A549 (cell line): ENCODE measurements at places on chromosomes 4 and X.

DNA sequence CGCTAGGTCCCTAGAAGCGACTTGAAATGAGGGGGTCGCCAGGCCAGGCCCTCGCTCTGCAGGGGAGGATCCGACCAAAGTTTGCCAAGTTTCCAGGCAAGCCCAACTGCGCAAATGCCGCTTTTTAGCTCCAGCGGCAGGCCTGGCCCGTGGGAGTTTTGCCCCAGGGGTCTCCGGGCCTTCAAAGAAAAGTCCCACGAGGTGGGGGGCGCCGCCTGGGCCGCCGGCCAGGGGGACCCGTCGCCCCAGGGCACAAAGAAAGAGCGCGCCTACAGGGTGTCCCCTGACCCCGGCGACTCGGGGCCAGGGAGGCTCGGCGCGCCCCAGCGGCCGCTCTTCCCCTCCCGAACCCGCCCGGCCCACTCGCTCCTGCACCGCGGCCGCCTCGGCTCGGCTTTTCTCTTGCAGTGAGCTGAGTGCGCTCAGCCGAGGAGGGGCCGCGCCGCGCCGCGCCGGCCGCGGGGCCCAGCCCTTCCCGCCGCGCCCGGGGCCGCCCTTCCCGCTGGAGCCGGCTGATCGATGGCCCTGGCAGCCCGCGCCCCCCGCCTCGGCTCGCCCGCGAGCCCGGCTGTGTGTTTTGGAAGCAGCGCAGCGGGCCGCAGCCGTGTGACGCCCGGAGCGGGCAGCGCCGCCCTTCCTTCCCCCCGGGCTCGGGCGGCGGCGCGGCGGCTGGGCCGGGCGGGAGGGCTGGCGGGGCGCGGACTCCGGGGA, 754 bp upstream of the KLF3 start:
- peak; percentile 38 for DNase-seq

DNA sequence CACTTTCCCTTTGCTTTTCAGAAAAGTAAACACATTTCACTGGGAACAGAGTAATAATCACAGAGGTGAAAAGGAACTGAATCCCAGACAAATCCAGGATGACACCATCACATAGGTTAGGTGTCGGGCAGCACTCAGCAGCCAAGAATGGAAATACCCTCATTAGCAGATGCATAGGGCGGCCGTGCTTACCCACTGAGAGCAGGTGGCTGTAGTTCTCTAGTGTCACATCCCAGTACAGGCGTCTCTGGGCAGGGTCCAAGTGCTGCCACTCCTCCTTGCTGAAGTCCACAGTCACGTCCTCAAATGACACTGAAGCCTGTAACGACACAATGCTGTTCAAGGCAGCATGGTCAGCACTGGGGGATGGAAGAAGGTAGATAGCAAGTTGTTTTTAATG, 26.9 kb downstream of the ZNF41 start:
- no peak for DNase-seq

GRCh38 chrX:78555401-78555980, 103.6 kb downstream of the RTL3 start:
- DNase-seq, result no peak

DNA sequence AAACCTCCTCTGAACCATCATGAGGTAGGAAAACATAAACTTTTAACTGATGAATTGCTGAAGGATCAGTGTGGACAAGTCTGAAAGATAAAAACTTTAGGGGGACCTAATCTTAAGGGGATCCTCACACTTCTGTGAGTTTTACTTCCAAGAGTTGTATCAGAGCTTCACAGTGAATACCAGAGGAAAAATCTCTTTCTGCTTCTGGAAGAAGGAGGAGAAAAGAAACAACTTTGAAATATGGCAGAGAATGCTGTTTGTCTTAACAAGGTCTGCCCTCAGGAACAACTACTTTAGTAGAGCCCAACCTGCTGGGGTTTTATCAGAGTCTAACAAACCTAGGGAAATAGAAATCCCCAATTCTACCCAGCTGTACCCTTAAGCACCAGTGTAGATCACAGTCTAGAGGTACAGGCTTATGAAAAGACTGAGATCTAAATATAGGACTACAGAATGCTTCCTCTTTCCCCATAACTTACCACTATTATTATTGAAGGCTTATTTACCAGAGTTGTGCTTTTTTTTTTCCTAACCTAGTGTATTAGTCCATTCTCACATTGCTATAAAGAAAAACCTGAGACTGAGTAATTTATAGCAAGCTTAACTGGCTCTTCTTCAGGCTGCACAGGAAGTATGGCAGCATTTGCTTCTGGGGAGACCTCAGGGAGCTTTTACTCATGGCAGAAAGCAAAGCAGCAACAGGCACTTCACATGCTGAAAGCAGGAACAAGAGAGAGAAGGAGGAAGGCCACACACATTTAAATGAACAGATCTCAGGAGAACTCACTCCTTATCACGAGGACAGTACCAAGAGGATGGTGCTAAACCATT, 167.9 kb downstream of the CAMK2D start:
- no peak for DNase-seq

GRCh38 chrX:110133735-110134370, 130.9 kb downstream of the TMEM164 start:
- DNase-seq, result no peak

DNA sequence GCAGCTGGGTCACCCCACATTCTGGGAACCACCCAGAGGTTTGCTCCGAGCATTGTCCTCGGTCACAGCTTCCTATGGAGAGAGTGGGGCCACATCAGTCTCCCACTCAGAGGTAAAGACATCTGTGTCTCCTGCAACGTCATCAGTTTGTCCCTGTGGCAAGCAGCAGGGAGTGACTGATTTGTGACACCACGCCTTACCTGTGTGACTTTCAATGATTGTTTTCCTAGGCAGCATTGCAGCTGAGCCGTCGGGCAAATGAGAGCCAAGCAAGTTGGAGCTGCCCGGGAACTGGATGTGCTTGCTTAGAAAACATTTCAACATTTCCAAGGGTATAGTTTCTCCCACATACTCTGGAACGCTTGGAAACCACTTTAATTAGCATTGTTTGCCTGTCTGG, 29.7 kb upstream of the HELT start:
- no peak for DNase-seq

- no peak for DNase-seq
Observed at GRCh38 chr4:56796211-56796610, 25.3 kb downstream of the SPINK2 start.

DNA sequence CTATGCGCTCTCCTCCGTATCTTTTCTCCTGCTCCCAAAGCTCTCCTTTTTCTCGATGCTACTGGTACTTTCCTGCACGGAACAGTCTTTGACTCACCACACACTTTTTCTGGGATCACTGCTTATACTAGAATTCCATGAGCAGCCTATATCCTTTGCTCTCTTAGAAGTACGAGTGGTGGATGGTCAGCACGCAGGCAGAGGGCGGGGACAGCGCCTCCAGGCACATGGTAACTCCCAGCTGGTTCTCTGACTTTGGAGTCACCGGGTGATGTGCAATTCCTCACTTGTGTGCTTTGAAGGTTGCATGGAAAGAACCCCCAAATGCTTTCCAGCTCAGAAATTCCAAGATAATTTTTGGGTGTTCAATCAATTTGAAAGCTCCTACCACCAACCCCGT, 56.0 kb downstream of the STX18 start:
- DNase-seq, result no peak

DNA sequence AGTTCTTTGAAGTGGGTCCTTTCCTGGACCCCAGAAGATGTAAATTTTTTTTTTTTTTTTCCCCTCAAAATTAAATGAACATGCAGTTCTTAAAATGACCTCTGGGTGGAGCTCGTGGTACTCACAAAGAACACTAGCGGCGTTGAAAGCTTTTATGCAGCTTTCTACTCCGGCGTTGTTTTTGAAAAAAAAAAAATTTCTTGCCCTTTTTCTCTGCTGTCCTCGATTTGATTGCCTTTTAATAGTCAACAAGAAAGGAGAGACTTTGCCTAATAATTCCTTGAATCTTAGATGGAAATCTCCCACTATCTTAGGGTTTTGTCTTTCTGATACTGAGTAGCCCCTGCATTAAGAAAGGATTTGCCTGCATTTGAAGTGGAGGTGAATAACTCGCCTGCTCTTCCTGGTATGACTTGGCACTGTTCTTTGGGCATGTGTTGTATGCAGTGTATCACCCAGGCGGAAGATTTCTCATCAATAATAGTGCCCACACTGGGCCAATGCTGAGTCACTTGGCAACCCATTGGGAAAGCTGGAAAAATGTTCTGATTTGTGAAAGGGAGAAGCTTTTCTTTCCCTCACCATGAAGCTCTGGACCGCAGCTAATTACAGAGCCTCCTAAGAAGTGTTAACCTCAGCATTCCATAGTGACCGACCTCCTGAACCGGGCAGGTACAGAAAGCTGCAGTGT, 104.0 kb downstream of the PHEX start:
- DNase-seq, result peak; percentile 73

DNA sequence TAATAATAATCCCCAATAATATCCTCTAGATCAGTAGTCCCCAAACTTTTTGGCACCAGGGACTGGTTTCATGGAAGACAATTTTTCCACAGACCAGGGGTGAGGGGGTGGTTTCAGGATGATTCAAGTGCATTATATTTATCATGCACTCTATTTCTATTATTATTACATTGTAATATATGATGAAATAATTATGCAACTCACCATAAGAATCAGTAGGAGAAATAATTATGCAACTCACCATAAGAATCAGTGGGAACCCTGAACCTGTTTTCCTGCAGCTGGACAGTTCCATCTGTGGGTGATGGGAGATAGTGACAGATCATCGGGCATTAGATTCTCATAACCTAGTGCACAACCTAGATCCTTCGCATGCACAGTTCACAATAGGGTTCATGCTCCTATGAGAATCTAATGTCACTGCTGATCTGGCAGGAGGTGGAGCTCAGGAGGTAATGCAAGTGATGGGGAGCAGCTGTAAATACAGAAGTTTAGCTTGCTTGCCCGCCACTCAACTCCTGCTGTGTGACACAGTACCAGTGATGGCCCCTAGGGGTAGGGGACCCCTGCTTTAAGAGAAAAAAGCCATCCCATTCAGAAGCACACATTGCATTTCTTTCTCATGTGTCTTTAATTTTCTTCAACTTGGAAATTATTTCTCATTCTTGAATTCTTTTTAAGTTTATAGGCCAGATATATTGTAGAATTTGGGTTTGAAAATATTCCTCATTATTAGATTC, 16.0 kb upstream of the SH3RF1 start:
- no peak for DNase-seq

DNA sequence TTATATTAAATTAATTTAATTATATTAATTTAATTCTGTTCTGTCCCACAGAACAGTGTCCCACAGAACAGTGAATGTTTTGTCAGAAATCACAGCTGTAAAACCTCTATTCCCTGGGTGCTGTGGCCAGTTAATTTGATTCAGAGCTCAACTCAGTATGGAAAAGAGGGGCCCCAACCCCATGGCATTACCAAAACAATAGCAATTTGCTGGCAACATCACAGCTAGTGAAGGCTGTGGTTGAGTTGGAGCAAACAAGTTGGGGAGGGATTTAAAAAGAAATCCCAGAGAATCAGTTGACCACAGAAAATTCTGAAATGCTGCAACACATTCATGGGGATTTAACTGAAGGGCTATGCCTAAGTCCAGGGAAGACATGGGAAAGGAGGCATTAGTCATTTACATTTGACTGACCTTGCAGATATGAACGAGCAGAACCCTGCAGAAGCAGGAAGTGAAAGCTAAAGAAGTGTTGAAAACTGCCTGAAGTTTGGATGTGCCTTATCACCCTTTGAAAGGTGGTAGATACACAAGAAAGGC, 30.1 kb downstream of the PDHA2 start:
- no peak for DNase-seq

GRCh38 chr4:71609167-71609566, 174.7 kb downstream of the GC start:
- DNase-seq, result no peak

DNA sequence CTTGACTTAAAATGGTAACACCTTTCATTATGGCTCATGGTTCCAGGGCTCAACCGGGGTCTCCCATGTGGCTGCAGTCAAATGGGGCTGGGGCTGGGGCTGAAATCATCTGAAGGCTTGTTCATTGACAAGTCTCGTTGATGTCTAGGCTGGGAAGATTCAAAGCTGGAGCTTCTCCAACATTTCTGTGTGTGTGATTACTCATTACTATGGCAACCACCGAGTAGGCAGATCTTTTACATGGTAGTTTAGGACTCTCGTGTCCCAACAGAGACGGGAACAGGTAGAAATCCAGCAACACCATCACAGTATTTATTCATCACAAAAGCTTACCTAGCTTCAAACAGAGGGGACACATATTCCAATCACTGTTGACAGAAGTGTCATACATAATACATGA, 7.8 kb downstream of the YTHDC1 start:
- DNase-seq, result peak; percentile 8

DNA sequence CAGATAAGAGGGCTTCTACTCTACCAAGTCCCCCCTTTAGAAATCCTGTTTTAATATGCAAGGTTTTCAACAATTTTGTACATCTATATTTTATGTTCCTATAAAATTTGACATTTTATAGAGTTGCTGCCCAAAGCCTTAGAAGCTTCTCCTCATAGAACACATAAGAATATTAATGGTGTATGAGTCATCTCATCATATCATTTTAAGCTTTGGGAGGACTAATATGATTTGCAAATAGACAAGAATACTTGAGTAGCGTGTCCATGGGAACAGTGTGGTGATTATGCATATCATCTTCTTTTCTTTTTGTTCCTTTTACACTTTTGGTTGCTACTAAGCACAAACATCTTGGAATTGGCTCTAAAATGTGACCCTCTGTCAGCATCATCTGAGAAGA, 56.7 kb upstream of the HUWE1 start:
- no peak for DNase-seq

- peak; percentile 79 for DNase-seq
Observed at GRCh38 chrX:45851434-45851991, 650.8 kb upstream of the DIPK2B start.

GRCh38 chr4:151606061-151606460, 154.7 kb downstream of the GATB start:
- DNase-seq, result no peak

GRCh38 chr4:1604181-1604705, 79.9 kb downstream of the FAM53A start:
- DNase-seq, result peak; percentile 13

GRCh38 chrX:151902813-151903591, 9.7 kb upstream of the MAGEA4 start:
- DNase-seq, result peak; percentile 59

GRCh38 chrX:17736856-17737709, at the start of gene SCML1:
Gene SCML1 (plus strand): TSS chrX:17737493. CDS start chrX:17744187, 6,694 bp downstream.
- DNase-seq, result peak; percentile 98

- no peak for DNase-seq
Observed at GRCh38 chr4:33850371-33850902, 2393.9 kb downstream of the ARAP2 start.

GRCh38 chr4:127045861-127046260, 586.9 kb upstream of the INTU start:
- DNase-seq, result no peak

DNA sequence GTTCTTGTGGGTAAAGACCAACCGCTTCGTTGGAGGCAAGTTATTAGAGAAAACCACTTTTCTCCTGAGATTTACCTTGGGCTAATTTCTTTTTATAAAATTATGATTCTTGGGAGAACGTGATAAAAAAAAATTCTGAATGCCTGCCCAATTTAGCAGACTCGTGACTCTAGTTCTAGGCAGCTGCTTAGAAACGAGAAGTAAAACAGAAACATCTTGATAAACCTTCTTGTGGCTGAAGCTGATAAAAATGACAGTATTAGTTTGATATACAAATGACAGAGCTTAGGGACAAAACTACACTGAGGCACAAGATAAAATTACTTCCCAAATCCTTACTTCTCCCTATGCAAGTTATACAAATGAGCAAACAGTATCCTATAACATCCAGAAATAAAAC, 458.9 kb upstream of the TEX13C start:
- no peak for DNase-seq
